Bone marrow (tissue), 2 donors: ENCODE measurements at places on chromosomes 5 and 9.

DNA sequence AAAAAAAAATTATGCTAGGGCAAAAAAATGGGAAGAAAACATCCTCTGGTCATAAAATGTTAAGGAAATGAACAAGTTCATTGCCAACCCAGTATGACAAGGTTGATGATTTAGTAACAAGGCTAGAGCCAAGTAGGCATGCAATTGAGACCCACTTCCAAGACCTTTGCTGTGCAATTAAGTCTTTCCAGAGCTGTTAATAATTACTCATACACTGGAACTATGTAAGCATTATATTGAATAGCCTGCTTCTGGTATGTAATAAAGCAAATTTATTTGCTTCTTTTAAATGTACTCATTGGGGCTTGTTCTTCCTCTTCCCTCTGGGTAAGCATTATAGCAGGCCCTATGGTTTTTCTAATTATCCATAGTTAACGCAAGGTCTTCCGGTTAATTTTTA is 32.5 kb upstream of the SNAPC3 start:
- no peak for DNase-seq

DNA sequence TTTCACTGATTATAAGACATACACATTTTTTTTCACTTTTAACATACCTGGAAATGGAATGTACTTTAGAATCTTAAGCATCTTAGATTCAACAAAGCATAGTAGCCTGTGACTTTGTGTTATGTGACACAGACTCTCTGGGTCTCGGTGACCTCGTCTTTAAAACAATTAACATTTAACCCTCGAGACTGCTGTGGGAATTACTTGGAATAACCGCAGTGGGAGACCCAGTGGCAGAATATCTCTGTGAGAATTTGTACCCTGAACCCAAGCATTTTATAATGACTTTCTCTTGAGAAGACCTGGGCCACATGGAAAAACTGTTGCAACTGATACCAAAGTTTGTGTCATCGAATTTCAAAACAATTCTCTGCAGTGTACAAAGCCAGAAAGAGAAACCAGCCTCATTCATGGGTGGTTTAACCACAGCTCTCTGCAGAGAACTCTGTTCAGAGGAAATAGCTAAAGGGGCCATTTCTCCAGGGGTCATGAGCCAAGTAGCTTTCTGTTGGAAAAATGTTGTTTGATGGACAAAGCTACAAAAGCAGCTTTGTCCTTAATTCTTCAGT is 10.0 kb upstream of the RETREG1 start:
- DNase-seq, result no peak

GRCh38 chr5:33300209-33300742 is 140.5 kb upstream of the TARS1 start:
- DNase-seq, result no peak

DNA sequence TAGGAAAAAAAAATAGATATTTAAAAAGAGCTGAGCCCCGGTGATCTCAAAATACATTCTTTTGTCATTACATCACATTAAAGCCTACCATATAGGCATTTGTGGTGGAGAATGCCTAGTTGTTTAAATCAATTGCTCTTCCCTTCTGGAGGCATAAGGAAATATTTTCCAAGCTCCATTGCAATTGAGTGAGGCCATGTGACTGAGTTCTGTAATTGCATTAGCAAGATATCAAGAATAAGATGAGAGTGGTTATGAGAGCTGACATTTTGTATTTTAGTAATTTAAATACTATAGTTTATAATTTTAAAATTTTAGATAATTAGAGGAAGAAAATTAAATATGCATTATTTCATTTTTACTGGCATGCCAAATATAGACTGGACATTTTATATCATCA is 1195.9 kb downstream of the DTWD2 start:
- DNase-seq, result no peak

GRCh38 chr5:148732692-148733091 is 78.4 kb upstream of the HTR4 start:
- no peak for DNase-seq

DNA sequence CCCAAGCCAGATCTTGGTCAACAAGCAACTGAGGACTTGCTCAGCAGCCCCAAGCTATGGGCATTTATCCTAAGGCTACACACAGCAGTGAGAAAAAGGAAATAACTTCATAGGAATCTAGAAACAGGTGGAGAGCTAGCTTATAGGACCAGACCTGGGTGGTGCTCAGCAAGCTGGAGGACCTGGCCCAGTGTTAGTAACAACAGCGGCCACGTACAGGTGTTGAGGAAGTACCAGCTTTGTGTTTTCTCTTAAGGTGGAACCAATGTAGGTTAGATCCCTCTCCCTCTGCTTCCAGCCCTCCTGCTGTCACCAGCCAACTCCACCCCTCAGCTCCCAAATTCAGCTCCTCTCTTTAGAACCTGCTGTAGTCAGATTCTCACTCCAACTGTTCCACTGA is 43.4 kb downstream of the IRF1 start:
- DNase-seq, result no peak

GRCh38 chr9:80485420-80486250 is 913.9 kb downstream of the TLE4 start:
- no peak for DNase-seq

- DNase-seq, result no peak
Measured at GRCh38 chr9:108479989-108480652, 375.7 kb downstream of the ACTL7B start.

- DNase-seq, result no peak
Measured at GRCh38 chr9:27475057-27475595, 49.0 kb upstream of the IFNK start.

DNA sequence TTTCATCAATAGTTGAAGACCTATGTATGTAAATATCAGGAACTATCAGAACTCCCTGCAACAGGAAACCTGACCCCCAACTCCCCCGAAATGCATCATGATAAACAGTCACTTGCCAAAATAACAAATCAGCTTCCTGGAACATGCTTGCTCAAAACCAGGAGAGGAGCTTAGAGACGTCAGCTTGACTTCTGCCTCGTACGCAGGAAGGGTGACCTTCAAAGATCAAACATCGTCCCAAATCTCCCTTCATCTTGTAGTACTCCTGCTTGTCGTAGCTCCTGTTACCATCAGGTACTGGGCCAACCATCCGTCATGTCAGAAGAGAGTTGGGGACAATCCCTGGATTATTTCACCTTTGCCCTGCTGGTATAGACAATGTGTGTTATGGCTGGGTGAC is 396.1 kb downstream of the GADD45G start:
- no peak for DNase-seq

- no peak for DNase-seq
Measured at GRCh38 chr9:29118555-29118954, 1545.3 kb upstream of the C9orf72 start.

GRCh38 chr5:2011481-2012411 is 129.0 kb upstream of the IRX4 start:
- no peak for DNase-seq

DNA sequence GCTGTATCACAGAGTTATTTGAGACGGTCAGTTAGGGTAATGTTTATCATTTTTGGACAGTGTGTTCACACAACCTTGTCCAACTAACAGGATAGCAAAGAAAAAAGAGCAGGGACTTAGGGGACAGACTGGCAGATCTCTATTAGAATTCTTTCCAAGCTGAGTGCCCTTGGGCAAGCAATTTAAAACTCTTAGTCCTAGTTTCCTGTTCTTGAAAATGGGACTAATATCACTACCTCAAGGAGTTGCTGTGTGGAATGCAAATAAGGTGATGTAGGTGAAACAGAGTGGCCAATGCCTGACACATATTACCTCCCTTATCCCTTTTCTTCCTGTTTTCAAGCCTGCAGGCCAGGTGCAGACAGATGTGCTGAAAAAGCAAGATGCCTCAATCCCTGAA is 186.7 kb downstream of the PAPPA start:
- DNase-seq, result no peak

GRCh38 chr5:56910210-56910965 is 992 bp downstream of the SETD9 start:
- DNase-seq, result peak; percentile 88

DNA sequence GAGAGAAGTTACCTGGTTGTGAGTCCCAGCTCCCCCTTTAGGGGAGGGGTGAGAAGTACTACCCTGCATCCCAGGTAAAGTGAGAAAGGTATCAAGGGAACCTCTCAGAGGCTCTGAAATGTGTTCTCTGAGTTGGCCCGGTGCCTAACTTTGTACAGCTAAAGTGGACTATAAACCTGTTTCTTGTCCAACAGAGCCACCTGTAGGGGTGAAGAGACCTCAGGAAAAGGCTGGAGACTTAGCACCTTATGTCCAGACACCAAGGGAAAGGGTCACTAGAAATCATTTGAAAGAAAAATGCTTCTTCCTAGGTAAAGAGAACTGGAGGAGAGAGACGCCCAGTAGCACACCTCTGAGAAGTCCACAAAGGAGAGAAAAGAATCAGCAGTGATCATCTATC is 108.3 kb upstream of the KIF2A start:
- no peak for DNase-seq

GRCh38 chr5:151903243-151903653 is 21.4 kb downstream of the GLRA1 start:
- no peak for DNase-seq

DNA sequence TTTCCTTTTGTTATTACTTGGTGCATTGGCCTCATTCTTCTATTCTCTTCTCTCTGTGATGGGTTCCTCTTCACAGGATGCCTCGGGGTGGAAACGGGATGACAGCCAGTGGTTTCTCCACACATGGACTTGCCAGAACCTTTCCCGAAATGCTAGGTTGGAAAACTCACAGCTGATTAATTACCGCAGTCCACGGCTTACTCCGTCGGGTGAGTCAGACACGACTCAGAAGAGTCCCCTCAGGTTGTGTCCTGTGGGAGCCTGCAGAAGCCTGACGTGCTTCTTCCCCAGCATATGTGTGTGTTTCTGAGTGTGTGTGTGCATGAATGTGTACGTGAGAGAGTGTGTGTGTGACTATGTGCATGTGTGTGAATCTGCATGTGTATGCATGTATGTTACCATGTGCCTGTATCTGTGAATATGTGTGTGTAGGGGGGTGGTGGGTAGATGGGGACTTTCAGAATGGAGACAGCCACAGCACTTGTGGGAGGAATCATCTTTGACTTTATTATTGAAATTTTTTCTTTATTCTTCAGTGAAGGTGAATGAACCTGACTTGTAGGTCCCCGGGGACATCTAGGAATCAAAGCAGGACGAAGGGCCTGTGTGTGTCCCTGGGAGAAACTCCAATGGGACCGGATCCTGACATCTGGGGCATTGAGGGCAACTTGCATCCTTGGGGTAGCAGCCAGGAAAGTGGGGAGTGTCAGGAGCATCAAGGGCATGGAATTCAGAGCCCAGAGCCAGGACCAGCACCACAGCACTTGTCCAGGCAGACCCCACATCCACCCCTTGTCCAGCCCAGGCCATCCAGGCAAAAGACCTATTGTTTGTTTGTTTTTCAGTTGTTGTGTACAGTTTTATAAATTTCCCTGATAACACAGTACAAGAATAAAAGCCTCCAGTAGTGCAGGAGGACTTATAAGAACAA is 21.9 kb upstream of the MED10 start:
- DNase-seq, result no peak

DNA sequence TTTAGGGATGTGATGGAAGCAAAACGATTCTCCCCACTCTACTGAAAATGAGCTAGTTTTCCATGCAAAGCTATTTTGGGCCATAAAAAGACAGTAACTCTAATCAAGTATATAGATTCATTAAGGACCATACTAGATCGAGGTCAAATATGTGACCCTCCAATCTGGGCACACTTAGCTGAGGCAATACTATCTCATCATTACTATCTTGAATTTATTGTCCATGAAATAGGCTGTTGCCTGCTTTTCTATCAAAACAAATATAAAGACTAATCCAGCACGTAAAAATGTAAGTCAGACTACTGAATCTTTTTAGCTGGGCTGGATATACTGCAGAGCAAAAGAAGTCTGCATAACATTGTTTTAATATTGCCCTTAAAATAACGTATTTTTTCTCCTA is 943.1 kb downstream of the NR2F1-AS1 start:
- DNase-seq, result no peak

GRCh38 chr9:132548751-132549640 is 33.4 kb upstream of the BARHL1 start:
- no peak for DNase-seq

- no peak for DNase-seq
Measured at GRCh38 chr9:86181379-86182315, 77.8 kb downstream of the C9orf153 start.

DNA sequence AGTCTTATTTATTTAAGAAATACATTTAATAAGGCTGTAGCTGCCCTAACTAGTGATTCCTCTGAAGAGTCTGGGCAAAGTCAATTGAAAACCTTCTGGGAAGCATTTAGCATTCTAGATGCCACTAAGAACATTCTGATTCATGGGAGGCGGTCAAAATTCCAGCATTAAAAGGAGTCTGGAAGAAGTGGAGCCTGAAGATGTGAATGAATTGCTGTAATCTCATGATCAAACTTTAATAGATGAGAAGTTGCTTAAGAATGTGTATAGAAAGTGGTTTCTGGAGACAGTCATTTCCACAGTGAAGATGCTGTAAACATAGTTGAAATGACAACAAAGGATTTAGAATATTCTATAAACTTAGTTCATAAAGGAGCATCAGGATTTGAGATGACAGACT is 61.4 kb downstream of the WDR41 start:
- no peak for DNase-seq

GRCh38 chr5:149674686-149675085 is 55.4 kb upstream of the PPARGC1B start:
- no peak for DNase-seq

DNA sequence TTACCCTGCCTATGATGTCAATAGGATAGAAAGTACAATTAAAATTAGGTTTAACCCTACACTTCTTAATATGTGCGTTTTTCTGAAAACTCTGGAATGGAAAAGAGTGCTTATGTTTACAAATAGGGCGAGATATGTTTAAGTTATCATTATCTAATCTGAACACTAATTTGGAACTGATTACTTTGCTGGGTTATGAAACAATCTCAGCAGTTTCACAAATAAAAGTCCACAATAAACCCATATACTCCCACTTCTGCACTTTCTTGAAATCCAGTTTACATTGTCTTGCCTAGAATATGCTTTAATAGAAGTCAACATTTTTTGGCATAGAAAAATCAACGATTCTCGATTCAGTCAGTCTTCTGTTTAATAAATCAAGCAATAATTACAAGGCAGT is 236.3 kb downstream of the NFIB start:
- no peak for DNase-seq

GRCh38 chr5:135155616-135156214 is 121.7 kb upstream of the PITX1 start:
- no peak for DNase-seq

DNA sequence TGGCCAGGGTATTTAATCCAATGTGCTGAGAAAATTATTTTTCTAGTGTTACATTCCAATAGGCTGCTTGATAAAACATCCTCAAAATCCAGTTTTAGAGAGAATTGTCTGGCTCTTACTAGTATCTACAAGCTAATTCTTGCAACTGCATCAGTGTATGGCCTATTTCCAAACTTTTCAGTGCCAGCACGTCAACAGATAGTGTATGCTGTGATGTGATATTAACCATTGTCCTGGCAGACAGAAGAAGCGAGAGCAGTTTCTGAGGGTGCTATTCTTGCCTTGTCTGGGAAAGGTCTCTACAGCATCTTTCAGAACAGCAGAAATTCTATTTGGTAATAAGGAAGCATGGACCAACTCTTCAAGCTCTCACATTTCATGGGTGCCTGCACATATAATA is 174.2 kb upstream of the CDH12 start:
- no peak for DNase-seq
